ENCODE measurements at places on chromosomes 11 and 22. TPM values are rescaled to one million over a fixed set of nuclear protein-coding genes. Genes with fewer than 3 reads are reported as not detected.

The MYBPC3 gene
- polyA plus RNA-seq = 0.14 TPM

The MB gene
- not detected for polyA plus RNA-seq

The C1QTNF4 gene
- 13.8 TPM for polyA plus RNA-seq

The TREH gene
- 2.3 TPM for polyA plus RNA-seq

The CCS gene
- 72.1 TPM for polyA plus RNA-seq

The SCUBE2 gene
- polyA plus RNA-seq = 6.4 TPM

The MFRP gene
- not detected for polyA plus RNA-seq

The SYCE3 gene
- not detected for polyA plus RNA-seq

GRCh38 chr11:60915248-60915914, 1.4 kb downstream of the TMEM109 start:
- DNase-seq = no peak

DNA sequence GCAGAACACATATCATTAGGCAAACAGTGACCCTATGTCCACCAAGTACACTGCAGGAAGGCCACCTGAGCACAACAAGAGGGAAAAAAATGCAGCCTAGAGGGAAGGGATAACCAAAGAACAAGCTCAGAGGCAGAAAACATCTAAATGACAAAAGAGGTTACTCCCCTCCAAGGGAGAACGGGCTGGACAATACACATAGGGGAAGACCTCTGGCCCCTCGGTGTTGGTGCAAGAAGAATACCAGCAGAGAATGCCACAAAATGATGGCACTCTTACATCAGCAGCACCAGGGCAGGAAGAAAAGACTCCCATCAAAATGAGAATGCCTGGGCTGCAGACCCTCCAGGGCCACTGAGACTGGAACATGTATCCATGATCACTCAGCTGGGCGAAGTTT, 66.6 kb upstream of the OPCML start:
- DNase-seq = no peak

DNA sequence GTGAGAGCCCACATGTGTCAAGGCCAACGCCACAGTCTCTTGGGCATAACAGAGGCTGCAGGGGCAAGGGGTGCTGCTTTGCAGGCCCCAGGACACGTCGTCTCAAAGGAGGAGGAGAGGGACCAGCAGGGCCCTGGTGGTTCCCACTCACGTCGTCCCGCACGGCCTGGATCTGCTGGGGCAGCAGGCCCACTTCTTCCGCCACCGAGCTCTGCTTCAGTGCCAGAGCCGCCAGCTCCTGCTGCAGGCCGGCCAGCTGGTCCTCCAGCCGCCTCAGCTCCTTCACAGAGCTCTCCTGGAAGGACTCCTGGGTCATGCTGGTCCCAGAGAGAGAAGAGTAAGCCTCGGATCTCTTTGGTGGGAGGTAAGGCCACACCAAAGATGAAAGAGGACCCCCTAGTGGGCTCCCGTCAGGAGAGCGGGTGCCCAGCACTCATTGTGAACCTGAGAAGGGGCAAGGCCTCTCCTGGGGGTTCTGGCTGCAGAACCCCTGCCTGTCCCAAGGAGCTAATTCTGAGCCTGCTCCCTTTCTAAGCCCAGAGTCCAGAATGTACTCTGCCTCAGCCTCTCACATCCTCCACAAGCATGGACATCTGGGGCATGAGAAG, 15.6 kb downstream of the SUN2 start:
- no peak for DNase-seq

DNA sequence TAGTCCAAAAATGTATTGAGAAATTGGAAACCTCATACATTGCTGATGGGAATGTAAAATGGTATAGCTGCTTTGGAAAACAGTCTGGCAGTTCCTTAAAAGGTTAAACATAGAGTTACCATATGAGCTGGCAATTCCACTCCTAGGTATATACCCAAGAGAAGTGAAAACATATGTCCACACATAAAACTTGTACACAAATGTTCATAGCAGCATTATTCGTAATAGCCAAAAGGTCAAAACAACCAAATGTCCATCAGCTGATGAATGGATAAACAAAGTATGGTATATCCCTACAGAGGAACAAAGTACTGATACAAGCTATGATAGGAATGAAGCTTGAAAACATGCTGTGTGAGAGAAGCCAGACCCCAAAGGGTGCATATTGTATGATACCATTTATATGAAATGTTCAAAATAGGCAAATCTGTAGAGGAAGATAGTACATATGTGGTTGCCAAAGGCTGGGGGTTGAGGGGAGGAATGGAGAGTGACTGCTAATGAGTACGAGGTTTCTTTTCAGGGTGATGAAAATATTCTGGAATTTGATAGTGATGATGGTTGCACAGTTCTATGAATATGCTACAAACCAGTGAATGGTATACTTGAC, 85.8 kb downstream of the ZBTB16 start:
- DNase-seq = no peak

GRCh38 chr11:1121813-1122663, 35.7 kb upstream of the MUC5AC start:
- DNase-seq = no peak

DNA sequence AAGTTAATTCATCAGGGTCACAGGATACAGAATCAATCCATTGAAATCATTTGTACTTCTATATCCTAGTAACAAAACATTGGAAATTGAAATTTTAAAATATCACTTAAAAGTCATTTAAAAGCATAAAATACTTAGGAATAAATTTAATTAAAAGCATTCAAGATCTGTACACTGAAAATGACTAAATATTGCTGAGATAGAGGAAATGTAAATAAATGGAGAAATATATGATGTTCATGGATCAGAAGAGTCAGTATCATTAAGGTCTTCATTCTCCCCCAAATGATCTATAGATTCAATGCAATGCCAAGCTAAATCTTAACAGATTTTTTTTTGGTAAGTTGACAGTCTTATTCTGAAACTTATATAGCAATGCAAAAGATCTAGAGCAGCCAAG, 49.8 kb downstream of the RRP8 start:
- DNase-seq = no peak

DNA sequence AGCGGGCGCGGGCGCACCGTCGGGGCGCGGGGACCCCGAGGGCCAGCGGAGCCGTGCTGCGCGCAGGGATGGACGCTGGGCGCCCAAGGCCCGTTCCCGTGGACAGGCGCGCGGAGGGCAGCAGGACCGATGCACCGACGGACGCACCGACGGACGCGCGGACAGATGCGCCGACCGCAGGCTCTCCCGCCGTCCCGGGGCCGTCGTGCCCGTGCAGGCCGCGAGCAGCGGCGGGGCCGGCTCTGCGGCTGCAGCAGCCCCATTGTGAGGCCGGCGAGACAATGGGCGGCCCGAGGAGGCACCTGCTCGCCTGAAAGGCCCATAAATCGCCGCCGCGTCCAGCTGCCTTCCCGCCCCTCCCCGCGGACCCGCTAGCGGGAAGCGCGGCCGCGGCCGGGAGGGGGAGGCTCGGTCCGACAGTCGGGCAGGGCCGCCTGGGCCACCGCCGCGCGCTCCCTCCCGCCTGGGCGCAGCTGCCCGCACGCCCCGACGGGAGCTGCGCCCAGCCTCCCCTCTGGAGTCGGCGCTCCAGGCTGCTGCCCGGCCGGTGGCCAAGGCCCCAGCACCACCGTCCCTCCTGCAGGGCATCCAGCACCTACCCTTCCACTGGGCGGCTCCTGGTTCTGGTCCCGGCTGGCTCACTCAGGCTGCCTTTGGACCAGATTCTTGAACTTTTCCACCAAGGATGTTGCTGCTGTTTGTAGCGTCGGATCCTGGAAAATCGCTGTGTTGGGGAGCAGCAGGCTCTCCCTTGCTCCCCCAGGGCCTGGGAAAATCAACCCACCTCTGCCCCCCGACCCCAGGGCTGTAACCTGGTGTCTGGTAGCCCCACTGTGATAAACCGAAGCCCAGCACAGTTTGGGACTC, 15.8 kb downstream of the CDKN1C start:
- DNase-seq = no peak

DNA sequence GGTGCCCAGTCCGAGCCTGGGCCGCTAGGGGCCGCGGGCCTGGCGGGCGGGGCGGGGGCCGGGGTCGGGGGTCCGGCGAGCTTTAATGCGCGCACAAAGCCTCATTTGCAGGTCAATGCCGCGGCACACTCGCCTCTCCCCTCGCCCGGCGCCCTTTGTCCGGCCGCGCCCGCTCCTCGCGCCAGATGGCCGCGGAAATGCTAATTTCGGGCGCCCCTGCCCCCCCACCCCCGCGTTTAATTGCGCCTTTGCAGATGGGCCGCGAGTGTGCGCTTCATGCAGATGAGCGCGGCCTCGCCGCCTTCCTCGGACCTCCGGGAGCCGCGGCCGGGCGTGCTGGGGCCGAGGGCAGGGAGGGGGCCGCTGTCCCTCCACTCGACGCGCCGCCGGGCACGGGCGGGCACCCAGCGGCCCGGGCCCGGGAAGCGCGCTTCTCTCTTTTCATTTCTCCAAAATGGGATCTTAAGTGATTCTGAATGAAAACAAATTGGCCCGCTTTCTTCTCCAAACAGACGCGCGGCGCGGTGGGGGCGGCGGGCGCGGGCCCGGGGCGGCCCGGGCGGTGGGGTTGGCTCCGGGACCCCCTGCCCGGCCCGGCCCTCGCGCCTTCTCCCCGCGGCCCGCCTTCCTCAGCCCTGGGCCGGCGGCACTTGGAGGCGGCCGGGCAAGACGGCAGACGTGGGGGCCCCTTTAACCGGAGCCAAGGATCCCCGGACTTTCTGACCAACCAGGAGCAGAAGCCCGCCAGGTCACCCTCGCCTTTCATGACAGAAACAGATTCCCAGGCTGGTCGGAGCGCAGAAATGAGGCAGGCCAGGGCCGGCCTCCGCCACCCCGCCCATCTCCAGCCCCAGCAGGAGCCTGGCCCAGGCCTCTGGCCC, 22.9 kb downstream of the CDKN1C start:
- DNase-seq = no peak

DNA sequence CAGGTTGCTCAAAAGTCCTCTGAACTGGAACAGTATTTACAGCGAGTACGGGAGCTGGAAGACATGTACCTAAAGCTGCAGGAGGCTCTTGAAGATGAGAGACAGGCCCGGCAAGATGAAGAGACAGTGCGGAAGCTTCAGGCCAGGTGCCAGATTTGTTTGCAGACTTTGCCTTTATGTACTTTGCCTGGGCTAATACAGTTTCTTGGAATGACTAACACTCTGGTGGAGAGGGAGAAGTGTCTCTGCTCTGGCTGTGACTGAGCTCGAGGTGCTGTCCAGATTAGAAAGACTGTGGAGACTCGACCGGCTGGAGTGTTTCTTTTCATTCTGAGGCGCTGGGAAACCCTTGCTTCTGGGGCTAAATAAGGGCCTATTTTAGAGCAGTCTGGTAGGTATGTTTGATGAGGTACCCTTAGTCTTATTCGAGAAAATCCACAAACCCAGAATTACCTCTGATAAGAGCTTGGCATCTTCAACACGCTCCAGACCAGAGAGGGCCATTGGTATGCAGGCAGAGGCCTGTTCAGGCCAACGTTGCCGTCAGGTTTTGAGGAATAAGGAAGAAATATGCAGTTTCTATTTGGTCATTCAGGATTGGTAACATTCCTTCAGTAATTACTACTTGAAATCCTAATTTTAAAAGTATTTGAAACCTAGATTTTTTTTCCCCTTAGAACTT, 76.5 kb downstream of the SWAP70 start:
- DNase-seq = no peak

- DNase-seq = no peak
These were observed 1277.5 kb upstream of the CNTN5 start for GRCh38 chr11:97743205-97743742.

GRCh38 chr11:60953781-60954180, 1.8 kb upstream of the SLC15A3 start:
- no peak for DNase-seq

GRCh38 chr11:45332276-45332934, 46.3 kb upstream of the SYT13 start:
- DNase-seq = no peak

GRCh38 chr22:39146256-39147101, 6.0 kb downstream of the CBX7 start:
- DNase-seq = no peak
